CD4-positive, CD25-positive, alpha-beta regulatory T cell (primary cell): ENCODE measurements at places on chromosomes 5 and 9. TPM values are rescaled to one million over a fixed set of nuclear protein-coding genes. Genes with fewer than 3 reads are reported as not detected.
A peak's percentile ranks its signal among the peaks of the same experiment; 100 is the strongest.

- no peaks in the 10 kb centered on the region for H3K36me3 ChIP-seq
- DNase-seq, result no peak
- peaks cover 64% of the 10 kb centered on the region for H3K27me3 ChIP-seq
- H3K4me1 ChIP-seq, result peaks cover 32% of the 10 kb centered on the region
- peak overlapping the region; percentile 62 for H3K4me3 ChIP-seq
- H3K27ac ChIP-seq, result no peak overlapping the region
Measured at GRCh38 chr5:88675708-88676636, 207.0 kb downstream of the MEF2C start.

Gene FBLL1
- total RNA-seq, result not detected

DNA sequence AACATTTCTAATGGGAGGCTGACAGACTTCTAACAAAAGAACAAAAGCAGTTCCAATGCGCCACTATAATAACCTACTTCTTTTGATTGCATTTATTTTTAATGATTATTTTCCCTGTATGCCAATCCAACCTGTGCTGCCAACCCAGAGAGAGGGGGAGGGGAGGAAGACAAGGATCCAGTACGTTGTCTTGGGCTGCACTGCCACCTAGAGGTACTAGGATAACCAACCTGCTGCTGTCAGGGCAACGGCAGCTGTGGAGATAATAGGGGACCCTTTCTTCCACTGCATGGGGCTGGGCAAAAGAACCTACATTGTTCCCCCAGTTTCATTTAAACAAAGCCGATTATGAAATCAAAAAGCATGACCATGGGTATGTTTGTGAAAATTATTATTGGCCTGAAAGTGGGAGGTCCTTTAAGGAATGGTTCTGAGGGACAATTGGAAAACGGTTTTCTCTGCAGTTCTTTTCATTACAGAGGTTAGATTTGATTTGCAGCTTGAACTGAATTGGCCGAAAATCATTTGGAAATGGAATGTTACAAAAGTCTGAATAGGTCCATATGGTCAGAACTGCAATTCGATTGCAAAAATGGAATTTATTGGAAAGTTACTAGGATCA lies 101.3 kb downstream of the RASEF start:
- H3K27ac ChIP-seq, result no peak overlapping the region
- H3K27me3 ChIP-seq, result no peaks in the 10 kb centered on the region
- H3K4me3 ChIP-seq, result no peak overlapping the region
- H3K4me1 ChIP-seq, result no peaks in the 10 kb centered on the region
- no peak for DNase-seq
- H3K36me3 ChIP-seq, result no peaks in the 10 kb centered on the region

DNA sequence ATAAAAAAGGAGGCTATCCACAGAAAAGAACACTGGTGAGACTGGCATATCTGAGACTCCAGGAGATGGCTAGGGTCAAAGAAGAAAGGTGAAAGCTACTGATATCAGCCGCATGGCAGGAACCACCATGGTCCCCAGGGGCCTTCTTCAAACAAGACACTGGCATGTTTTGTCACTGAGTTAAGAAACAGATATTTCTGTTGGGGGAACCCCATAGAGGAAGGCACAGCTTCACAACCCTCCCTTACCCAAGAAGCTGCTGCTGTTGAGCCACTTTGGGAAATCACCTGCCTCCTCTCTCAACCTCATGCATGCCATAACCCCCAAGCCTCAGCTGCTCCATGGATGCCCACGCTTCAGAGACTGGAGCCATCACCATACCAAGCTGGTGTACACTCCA lies 13.3 kb upstream of the BTNL3 start:
- H3K27me3 ChIP-seq, result no peaks in the 10 kb centered on the region
- no peaks in the 10 kb centered on the region for H3K36me3 ChIP-seq
- H3K4me1 ChIP-seq, result no peaks in the 10 kb centered on the region
- H3K4me3 ChIP-seq, result no peak overlapping the region

GRCh38 chr5:167743695-167744464 lies 547.6 kb upstream of the WWC1 start:
- H3K36me3 ChIP-seq, result no peaks in the 10 kb centered on the region
- H3K27me3 ChIP-seq, result no peaks in the 10 kb centered on the region
- H3K4me3 ChIP-seq, result no peak overlapping the region
- DNase-seq, result no peak
- no peaks in the 10 kb centered on the region for H3K4me1 ChIP-seq

DNA sequence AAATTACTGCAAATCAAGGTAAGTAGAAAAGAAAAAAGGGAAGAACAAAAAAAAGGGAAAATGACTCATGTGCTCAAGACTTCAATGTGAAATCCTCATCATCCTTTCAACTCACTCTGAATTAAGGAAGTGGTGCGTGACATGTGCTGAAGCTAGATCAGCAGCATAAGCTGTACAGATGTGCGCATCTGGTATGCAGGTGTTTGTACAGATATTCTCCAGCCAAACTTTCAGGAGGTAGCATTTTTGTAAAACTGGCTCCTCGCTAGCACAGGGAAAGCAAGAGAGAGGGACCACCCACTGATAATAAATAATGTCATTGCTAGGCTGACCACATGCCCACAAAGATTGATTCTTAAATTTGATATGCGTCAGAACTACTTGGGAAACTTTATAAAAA lies 253.9 kb upstream of the RGMB start:
- no peaks in the 10 kb centered on the region for H3K36me3 ChIP-seq
- H3K27ac ChIP-seq, result no peak overlapping the region
- H3K4me1 ChIP-seq, result no peaks in the 10 kb centered on the region

- no peak overlapping the region for H3K27ac ChIP-seq
- H3K27me3 ChIP-seq, result peaks cover 33% of the 10 kb centered on the region
- H3K36me3 ChIP-seq, result no peaks in the 10 kb centered on the region
- H3K4me3 ChIP-seq, result no peak overlapping the region
Measured at GRCh38 chr5:72109625-72110024, 2.4 kb downstream of the MAP1B start.

Gene TAF11L5
- not detected for total RNA-seq

- peaks cover 6% of the 10 kb centered on the region for H3K27me3 ChIP-seq
- H3K36me3 ChIP-seq, result no peaks in the 10 kb centered on the region
- no peak overlapping the region for H3K4me3 ChIP-seq
- no peak for DNase-seq
- no peaks in the 10 kb centered on the region for H3K4me1 ChIP-seq
Measured at GRCh38 chr9:95796029-95796428, 79.5 kb upstream of the ERCC6L2 start.

GRCh38 chr5:170333161-170333910 lies 35.8 kb upstream of the LCP2 start:
- H3K27me3 ChIP-seq, result no peaks in the 10 kb centered on the region
- peak overlapping the region; percentile 71 for H3K4me3 ChIP-seq
- no peaks in the 10 kb centered on the region for H3K36me3 ChIP-seq

- H3K36me3 ChIP-seq, result no peaks in the 10 kb centered on the region
- H3K4me1 ChIP-seq, result no peaks in the 10 kb centered on the region
- DNase-seq, result no peak
- no peak overlapping the region for H3K4me3 ChIP-seq
Measured at GRCh38 chr5:157976429-157976828, 117.5 kb upstream of the CLINT1 start.

Gene OGN
- 0.86 TPM for total RNA-seq

Gene PDE6A
- not detected for total RNA-seq

DNA sequence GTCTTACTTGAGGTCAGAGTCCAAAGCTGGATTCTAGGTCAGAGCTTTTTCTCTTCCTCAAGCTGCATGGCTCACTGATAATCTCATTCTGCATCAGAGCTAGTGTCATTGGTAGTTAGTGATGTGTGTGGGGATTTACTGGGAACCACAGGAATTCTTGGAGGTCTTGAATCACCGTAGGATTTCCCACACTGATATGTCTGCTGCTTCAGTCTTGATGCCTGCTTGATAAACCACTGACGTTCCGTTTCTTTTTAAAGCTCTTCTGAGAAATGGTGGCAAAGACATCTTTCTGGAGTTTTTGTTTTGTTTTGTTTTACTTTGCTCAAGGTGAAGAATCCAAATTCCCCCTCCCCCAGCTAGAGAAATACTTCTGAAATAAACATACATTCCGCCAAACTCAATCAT lies 1.2 kb upstream of the GARIN3 start:
- peak overlapping the region; percentile 65 for H3K4me3 ChIP-seq
- no peaks in the 10 kb centered on the region for H3K36me3 ChIP-seq
- H3K27ac ChIP-seq, result peak overlapping the region; percentile 53

Gene NOXA1
- 3.8 TPM for total RNA-seq

- H3K4me1 ChIP-seq, result peaks cover 49% of the 10 kb centered on the region
- peak overlapping the region; percentile 38 for H3K4me3 ChIP-seq
- H3K36me3 ChIP-seq, result peaks cover 2% of the 10 kb centered on the region
- DNase-seq, result no peak
- no peaks in the 10 kb centered on the region for H3K27me3 ChIP-seq
Measured at GRCh38 chr9:70406434-70406862, 8.0 kb downstream of the KLF9 start.
